ENCODE measurements at places on chromosomes 4 and X. TPM values are rescaled to one million over a fixed set of nuclear protein-coding genes. Genes with fewer than 3 reads are reported as not detected.

RPL9 gene
- total RNA-seq, result 1,529 TPM

TCEAL2 gene
- total RNA-seq, result 4.4 TPM

LONRF3 gene
- 0.30 TPM for total RNA-seq

SLC16A2 gene
- total RNA-seq, result 19.8 TPM

ARHGAP36 gene
- total RNA-seq, result 1.8 TPM

GAGE12H gene
- not detected for total RNA-seq

DNA sequence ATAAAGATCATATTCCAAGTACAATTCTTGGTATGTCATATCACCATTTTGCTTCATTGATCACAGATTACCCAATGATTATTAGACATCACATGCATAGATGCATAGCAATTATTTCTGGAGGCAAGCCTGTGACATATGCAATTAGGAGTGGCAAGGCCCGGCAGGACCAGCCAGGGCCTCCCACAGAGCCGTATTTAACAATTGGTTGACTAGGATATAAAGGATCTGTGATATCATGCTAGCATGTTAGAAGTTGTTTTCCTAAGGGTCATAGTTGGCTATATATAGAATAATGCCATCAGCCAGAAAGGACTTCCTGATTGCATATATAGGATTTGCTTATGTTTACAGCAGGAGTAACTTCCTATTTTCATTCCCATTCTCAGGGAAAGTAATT lies 103.5 kb upstream of the OTUD4 start:
- H3K27ac ChIP-seq, result no peak overlapping the region
- DNase-seq, result no peak
- H3K36me3 ChIP-seq, result no peaks in the 10 kb centered on the region
- H3K27me3 ChIP-seq, result peaks cover 4% of the 10 kb centered on the region
- H3K4me3 ChIP-seq, result no peak overlapping the region

DNA sequence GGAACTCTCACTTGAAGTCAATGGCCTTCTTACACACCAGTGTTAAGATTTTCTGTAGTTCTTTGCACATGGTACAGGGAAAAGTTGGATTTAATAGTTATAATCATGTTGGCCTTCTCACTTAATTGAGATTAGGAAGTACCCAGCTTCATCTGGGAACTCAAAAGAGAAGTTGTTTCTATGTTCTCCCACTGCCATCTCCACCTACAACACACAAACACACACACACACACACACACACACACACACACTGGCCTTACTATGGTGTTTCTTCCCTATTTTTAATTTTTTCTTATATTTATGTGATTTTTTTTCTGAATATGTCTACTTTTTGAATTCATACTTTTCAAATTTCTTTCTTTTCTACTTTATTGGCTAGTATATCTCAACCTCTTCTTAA lies 10.0 kb upstream of the CHIC2 start:
- H3K4me3 ChIP-seq, result no peak overlapping the region
- H3K27me3 ChIP-seq, result peaks cover 22% of the 10 kb centered on the region
- DNase-seq, result no peak
- H3K36me3 ChIP-seq, result no peaks in the 10 kb centered on the region
- no peak overlapping the region for H3K27ac ChIP-seq

DNA sequence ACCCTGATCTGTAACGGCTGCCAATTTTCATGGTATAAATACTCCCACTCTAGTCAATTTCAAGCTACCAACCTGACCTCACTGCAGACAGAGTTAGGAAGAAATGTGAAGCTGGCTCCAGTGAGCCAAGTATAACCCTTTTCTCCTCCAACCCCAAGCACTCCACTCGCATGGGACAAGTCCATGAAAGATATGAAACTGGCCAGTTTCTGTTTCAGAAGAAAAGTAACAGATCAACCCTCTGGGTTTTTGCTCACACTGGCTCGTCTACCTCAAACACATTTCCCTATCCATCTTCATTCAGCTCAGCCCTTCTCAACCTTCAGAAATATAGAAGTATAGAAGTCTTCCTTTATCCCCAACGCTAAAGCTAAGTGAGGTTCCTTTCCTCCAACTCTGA lies 82.4 kb upstream of the NDP start:
- H3K4me3 ChIP-seq, result no peak overlapping the region
- peaks cover 4% of the 10 kb centered on the region for H3K4me1 ChIP-seq
- H3K36me3 ChIP-seq, result peaks cover 3% of the 10 kb centered on the region
- no peaks in the 10 kb centered on the region for H3K27me3 ChIP-seq
- no peak for DNase-seq
- no peak overlapping the region for H3K27ac ChIP-seq

GRCh38 chr4:147860960-147861359 lies 129.1 kb downstream of the ARHGAP10 start:
- no peak for DNase-seq
- H3K36me3 ChIP-seq, result no peaks in the 10 kb centered on the region
- peaks cover 8% of the 10 kb centered on the region for H3K27me3 ChIP-seq
- H3K27ac ChIP-seq, result no peak overlapping the region
- H3K4me1 ChIP-seq, result no peaks in the 10 kb centered on the region
- no peak overlapping the region for H3K4me3 ChIP-seq

DNA sequence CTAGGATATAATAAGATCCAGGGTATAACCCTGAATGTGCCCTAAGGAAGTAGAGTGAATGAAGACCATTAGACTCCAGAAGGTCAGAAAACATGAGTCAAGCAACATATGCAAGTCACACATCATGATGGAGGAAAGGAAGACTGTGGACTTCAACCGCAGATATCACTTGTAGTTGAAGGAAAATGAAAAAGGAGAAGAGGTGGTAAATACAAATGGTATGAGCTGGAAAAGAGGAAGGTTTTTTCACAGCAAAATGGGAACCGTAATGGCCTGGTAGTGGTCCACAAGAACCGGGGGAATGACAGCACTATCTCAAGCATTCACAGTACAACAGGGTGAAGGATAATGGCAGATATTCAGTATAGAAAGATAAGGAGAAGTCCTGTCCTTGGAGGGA lies 5.2 kb upstream of the SCFD2 start:
- H3K36me3 ChIP-seq, result no peaks in the 10 kb centered on the region
- H3K27me3 ChIP-seq, result peaks cover 86% of the 10 kb centered on the region
- no peak for DNase-seq

DNA sequence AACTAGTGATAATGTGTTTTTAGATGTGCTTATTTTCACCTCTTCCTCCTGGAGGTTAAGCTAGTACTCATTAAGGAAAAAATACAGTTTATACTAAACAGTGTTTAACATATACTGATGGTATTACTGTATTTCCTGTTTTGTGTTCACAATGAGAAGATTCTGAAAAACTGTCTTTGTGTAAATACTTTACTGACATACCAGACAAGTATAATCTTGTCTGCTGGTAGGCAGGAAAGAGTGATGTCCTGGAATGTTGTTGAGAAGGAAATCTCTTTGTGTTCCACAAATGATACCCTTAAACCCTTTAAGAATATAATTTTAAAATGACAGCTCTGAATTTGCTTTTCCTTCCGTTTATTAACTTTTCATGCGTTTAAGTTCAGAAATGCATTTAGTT lies 205.5 kb upstream of the NUDT6 start:
- peaks cover 17% of the 10 kb centered on the region for H3K4me1 ChIP-seq
- H3K36me3 ChIP-seq, result peaks cover 6% of the 10 kb centered on the region
- no peak for DNase-seq
- H3K4me3 ChIP-seq, result no peak overlapping the region
- peak overlapping the region; percentile 95 for H3K27ac ChIP-seq

GRCh38 chrX:23012162-23012561 lies 12.4 kb downstream of the DDX53 start:
- H3K27me3 ChIP-seq, result no peaks in the 10 kb centered on the region
- no peak overlapping the region for H3K27ac ChIP-seq
- no peak overlapping the region for H3K4me3 ChIP-seq
- H3K36me3 ChIP-seq, result no peaks in the 10 kb centered on the region
- no peaks in the 10 kb centered on the region for H3K4me1 ChIP-seq

DNA sequence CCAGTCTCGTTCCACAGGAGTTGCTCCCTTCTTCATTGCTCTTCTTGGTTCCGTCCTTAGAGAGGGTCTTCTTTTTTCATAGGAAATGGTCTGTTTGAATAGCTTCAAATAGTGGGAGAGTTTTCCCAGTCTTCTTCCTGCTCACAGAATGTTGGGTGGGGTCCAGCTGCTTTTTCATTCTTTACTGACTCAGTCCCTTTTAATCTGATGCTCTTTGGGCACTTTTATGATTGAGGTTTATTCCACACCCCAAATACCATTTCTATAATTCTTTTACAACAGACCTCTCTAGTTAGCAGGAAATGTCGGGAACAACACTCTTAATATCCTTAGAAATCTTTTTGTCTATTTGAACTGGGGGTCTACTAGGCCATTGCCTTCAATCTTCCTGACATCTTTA lies 239.5 kb downstream of the PRDM5 start:
- peaks cover 6% of the 10 kb centered on the region for H3K4me1 ChIP-seq
- H3K4me3 ChIP-seq, result no peak overlapping the region
- peaks cover 5% of the 10 kb centered on the region for H3K36me3 ChIP-seq
- no peak overlapping the region for H3K27ac ChIP-seq
- no peak for DNase-seq
- H3K27me3 ChIP-seq, result no peaks in the 10 kb centered on the region

- no peaks in the 10 kb centered on the region for H3K36me3 ChIP-seq
- no peak overlapping the region for H3K27ac ChIP-seq
- H3K4me1 ChIP-seq, result no peaks in the 10 kb centered on the region
- H3K4me3 ChIP-seq, result no peak overlapping the region
- no peaks in the 10 kb centered on the region for H3K27me3 ChIP-seq
- DNase-seq, result no peak
Measured at GRCh38 chr4:149910604-149911350, 95.1 kb upstream of the IQCM start.

- no peak for DNase-seq
- H3K27ac ChIP-seq, result peak overlapping the region; percentile 4
- no peaks in the 10 kb centered on the region for H3K27me3 ChIP-seq
- peaks cover 26% of the 10 kb centered on the region for H3K4me1 ChIP-seq
- H3K36me3 ChIP-seq, result peaks cover 15% of the 10 kb centered on the region
- H3K4me3 ChIP-seq, result no peak overlapping the region
Measured at GRCh38 chrX:24203072-24203808, 53.7 kb downstream of the ZFX start.

DNA sequence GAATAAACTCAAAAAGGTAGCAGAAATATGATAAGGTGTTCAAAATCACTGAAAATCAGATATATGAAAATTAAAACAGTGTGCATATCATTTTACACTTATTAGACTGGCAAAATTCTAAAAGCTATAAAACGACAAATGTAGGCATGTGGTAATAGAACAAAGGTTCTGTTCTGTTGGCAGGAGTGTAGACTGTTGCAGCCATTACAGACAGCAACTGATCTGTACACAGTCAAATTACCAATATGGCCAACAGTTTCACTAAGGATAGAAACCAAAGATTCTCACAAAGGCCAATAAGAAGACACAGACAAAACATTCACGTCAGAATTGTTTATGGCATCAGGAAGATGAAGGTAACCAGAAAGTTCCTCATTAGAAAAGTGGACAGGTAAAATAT lies 112.8 kb upstream of the PLS3 start:
- peaks cover 4% of the 10 kb centered on the region for H3K4me1 ChIP-seq
- H3K27ac ChIP-seq, result no peak overlapping the region
- no peak overlapping the region for H3K4me3 ChIP-seq
- no peak for DNase-seq
- no peaks in the 10 kb centered on the region for H3K36me3 ChIP-seq

GRCh38 chrX:15507005-15507404 lies 6.4 kb downstream of the BMX start:
- no peak overlapping the region for H3K27ac ChIP-seq
- no peaks in the 10 kb centered on the region for H3K36me3 ChIP-seq
- H3K27me3 ChIP-seq, result no peaks in the 10 kb centered on the region
- peaks cover 15% of the 10 kb centered on the region for H3K4me1 ChIP-seq
- DNase-seq, result no peak

DNA sequence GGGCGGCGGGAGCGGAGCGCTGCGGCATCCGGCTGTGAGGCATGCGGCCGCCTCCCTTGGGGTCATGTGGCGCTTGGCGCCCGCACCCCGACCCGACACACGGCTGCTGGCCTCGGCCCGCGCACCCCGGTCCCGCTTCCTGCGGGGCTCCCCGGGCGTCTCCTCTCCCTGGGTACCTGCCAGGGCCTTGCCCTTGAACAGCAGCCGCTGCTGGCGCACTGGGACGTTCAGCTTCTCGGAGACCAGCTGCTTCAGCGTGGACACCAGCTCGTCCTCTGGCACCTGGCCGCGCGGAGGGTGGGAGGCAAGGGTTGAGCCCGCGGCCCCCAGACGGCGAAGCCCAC lies 391 bp downstream of the UBL4A start:
- H3K4me1 ChIP-seq, result peaks cover 6% of the 10 kb centered on the region
- peaks cover 14% of the 10 kb centered on the region for H3K36me3 ChIP-seq
- no peak for DNase-seq
- H3K27ac ChIP-seq, result no peak overlapping the region

DNA sequence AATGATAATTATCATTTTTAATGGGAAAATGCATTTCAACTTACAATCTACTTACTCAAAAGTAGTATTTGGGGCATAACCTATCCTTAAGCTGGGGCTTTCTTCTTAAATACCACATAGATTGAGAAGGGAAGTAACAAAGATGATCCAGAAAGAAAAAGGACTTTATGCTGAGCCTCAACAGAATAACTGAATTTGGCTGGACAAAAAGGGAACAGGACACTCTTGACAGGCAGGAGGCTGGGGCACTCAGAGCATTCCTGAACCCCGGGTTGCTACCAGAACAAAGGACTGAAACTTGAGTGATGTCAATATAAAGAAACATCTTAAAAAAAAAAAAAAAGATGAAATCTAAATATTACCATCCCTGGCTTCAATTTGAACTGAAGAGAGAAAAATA lies 23.9 kb downstream of the RELL1 start:
- H3K27ac ChIP-seq, result peak overlapping the region; percentile 90
- peaks cover 7% of the 10 kb centered on the region for H3K36me3 ChIP-seq
- peaks cover 71% of the 10 kb centered on the region for H3K4me1 ChIP-seq
- peak overlapping the region; percentile 73 for H3K4me3 ChIP-seq

GRCh38 chrX:134020910-134021309 lies 35.5 kb upstream of the GPC3 start:
- H3K27me3 ChIP-seq, result no peaks in the 10 kb centered on the region
- no peak overlapping the region for H3K4me3 ChIP-seq

DNA sequence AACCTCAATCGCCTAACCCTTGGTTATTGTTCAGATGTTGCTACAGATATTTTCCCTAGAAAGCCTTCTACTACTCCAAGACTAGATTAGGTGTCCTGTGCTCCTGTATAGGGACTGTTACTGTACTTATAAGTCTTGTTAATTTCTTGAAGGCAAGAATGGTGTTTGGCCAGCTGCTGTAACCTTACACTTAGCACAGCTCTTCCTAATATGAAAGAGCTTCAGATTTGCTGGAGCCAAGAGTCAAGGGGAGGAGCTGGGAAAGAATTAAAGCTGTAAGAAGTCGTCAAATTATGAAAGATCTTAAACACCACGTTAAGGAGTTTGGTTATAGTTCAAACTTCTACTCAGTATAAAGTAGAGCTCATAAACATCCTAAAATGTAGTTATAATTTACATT lies 245.9 kb upstream of the TLL1 start:
- H3K27me3 ChIP-seq, result no peaks in the 10 kb centered on the region
- no peak overlapping the region for H3K27ac ChIP-seq
- H3K4me1 ChIP-seq, result peaks cover 12% of the 10 kb centered on the region

DNA sequence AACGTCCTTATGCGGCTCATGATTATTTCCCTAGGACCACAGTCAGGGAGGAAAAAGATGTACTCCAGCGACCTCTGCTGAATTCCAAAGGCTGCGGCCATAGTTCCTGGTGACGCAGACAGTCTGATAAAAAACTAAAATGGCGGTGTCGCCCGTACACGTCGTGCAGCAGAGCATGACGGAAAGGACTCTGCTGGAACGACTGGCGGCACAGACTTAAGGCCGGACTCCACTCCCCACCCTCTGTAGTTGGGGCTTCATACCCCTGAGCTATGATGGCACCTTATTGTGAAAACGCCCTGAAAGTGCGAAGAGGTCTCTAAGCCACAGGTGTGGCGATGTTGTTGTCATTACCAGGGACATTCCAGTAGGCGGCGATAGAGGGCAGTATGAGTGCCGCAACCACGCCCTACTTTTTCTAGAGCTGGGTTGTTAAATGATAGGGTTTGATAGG lies 90.0 kb upstream of the EDA2R start:
- no peaks in the 10 kb centered on the region for H3K36me3 ChIP-seq
- H3K4me3 ChIP-seq, result peak overlapping the region; percentile 98
- peak; percentile 50 for DNase-seq
- H3K27me3 ChIP-seq, result peaks cover 6% of the 10 kb centered on the region

All from neural crest cell (in vitro differentiated cells).